ENCODE measurements at places on chromosomes 1 and 21.

DNA sequence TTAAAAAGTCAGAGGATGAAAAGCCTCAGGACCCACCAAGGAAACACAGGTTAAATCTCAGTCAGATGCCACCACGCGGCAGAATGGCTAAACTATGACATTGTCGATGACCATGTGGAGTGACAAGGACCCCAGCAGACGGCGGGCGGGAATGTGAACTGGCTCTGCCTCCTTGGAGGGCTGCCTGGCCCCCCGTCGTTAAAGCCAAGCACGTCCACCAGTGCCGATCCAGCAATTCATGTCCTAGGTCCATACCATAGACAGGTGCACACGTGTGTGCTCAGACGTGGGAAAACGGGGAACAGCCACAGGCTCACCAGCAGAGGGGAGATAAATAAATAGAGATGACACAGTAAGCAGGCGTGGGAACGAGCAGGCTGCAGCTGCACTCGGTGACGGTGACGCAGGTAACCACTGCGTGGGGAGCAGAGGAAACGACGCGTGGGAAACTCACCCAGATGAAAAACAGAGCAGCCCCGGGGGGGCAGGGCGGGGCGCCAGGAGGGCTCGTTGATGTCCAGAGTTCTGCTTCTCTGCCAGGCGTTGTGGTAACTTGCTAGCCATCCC lies 28.3 kb upstream of the PCBP3 start:
- DNase-seq, result peak; percentile 69

DNA sequence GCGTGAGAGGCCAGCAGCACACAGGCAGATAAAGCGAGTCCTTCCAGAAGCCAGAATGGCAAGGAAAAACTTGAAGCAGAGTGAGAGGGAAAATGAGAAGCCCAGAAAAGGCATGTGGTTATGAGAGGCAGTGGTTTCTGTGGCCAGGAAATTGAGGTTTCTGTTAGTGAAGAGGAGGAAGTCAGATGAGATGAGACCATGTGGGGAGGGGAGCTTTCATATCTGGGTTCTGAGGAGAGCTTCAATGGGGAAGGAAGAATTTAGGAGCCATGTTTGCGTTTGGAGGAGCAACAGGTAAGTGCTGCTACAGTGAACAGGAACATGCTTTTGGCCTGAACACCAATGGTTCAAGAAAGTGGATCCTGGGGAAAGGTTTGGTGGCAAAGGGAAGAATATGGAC lies 6.1 kb upstream of the CD1A start:
- DNase-seq, result no peak

- DNase-seq, result no peak
These were observed 62.9 kb downstream of the PACC1 start for GRCh38 chr1:212351588-212352362.

- no peak for DNase-seq
These were observed 646 bp downstream of the IER5 start for GRCh38 chr1:181089017-181089675.

DNA sequence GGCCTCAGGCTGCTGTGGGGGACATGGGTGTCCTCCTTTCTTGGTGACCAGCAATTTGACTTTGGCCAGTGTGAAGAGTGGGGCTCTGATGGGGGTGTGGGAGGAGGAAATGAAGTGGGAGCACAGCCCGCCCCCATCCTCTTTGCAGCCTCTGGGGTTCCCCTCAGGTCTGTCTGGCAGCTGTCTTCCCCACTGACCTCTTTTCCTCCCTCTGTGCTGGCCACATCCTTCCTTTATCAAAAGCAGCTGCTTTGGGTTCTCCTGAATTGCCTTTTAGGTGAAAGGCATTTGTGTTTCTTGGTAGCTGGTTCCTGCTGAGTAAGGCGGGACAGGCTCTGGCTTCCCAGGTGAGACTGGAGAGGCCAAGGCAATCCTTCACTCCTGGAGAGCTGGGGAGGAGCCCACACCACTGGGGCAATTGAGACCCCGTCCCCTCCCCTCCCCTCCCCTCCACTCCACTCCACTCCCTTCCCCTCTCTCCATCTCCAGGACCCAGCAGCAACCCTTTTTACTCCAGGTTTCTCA lies 24.9 kb downstream of the PCAT6 start:
- no peak for DNase-seq

GRCh38 chr21:18252256-18252655 lies 7.6 kb downstream of the CHODL start:
- no peak for DNase-seq

DNA sequence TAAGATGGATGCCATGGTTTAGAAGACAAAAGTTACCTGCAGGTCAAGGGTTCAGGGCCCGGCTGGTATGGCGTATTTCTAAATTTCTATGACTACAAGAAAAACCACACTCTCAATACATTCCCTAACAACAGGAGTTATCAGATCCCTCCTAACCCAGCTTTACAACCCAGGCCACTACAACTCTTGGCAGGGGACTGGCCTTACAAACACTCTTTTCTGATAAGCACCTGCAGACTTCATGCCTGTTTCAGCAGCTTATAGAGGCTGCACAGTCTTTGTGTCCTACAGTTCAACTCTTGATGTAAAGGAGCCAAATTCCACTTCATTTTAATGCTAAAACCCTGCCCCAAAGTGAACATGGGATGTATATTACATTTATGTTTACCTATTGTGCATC lies 461.4 kb downstream of the SIPA1L2 start:
- DNase-seq, result no peak

- DNase-seq, result no peak
These were observed 45.0 kb upstream of the SLC44A5 start for GRCh38 chr1:75655931-75656330.

GRCh38 chr21:25887166-25887565 lies 152.4 kb downstream of the GABPA start:
- DNase-seq, result no peak

GRCh38 chr1:90509225-90510048 lies 207.7 kb downstream of the BARHL2 start:
- DNase-seq, result no peak

DNA sequence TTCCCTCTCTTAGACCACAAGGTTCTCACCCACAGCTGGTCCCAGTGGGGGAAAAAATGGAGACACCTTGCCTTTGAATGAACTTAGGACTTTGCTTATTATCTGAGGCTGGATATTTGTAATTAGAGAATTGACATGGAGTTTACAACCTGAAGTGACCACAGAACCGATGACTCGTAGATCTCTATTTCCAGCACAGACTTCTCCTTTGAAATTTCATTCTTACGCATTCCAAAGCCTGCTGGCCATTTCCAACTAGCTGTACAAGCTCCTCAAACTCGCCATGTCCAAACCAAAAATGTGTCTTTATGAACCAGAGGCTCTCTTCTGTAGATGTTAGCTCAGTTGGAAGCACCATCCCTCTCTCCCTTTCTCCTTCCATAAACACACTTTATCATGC lies 12.0 kb downstream of the RAB7B start:
- no peak for DNase-seq

GRCh38 chr1:88647749-88648415 lies 36.2 kb upstream of the PKN2 start:
- DNase-seq, result no peak

GRCh38 chr1:156953571-156953970 lies 33.1 kb downstream of the LRRC71 start:
- no peak for DNase-seq

GRCh38 chr1:57713501-57713900 lies 289.6 kb upstream of the DAB1 start:
- DNase-seq, result no peak

DNA sequence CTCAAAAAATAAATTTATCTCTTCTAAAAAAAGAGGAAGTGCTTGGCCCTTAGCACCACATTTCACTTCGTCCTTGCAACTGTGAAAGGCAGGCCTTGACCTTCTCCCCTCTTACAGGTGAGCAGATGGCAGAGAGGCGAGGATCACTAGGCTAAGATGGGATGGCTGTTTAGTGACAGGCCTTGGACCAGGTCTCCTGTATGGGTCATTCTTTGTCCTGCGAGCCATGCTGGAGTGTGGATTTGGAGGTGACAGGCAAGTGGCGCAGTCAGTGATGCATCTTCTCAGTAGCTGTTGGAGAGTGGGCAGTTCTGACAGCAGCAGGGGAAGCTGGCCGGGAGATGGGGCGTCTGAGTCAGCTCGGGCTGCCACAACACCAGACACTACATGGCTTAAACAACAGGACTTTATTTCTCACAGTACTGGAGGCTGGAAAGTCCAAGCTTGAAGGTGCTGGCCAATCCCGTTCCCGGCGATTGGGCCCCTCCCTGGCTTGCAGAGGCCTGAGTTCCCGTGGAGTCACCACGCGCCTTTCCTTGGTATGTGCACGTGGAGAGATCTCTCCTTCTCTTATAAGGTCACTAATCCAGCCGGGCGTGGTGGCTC lies 16.5 kb downstream of the SLC27A3 start:
- DNase-seq, result no peak

DNA sequence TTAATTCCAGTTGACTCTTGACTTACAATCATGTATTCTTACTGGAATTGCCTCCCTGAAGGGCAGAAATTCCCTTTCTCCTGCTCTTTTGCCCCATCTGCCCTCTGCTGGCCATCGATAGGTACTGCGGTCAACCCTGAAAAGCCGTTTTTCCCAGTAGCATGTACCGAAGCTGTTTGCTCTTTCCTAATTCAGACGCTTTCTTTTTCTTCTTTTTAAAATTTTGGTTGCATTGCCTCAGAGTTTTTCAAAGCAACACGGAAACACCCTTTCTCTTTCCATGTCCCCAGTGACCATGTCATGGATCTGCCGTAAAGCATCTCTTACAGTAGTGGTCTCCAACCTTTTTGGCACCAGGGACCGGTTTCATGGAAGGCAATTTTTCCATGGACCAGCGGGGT lies 164.2 kb upstream of the C1orf21 start:
- peak; percentile 15 for DNase-seq

- no peak for DNase-seq
These were observed 38.6 kb downstream of the LHX9 start for GRCh38 chr1:197955486-197956394.

GRCh38 chr21:23968722-23969647 lies 1638.3 kb downstream of the MRPL39 start:
- DNase-seq, result peak; percentile 36

DNA sequence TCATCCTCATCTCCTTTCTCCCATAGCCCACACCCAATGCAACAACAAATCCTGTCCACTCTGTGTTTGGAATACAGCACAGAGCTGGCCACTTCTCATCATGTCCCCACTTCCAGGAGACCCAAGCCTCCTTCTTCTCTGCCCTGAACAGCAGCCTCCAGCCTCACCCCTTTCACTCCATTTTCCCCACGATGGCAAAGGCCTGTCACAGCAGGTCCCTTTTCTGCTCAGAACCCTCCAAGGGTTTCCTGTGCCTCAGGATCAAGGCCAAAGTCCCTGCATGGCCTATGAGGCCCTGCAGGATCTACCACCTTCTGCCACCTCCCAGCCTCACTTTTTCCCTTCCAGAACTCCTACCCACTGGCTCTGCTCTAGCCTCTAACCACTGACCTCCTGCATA lies 78.5 kb downstream of the CSMD2 start:
- DNase-seq, result no peak

- no peak for DNase-seq
These were observed 166.6 kb downstream of the ZC3H11B start for GRCh38 chr1:219446288-219446687.

DNA sequence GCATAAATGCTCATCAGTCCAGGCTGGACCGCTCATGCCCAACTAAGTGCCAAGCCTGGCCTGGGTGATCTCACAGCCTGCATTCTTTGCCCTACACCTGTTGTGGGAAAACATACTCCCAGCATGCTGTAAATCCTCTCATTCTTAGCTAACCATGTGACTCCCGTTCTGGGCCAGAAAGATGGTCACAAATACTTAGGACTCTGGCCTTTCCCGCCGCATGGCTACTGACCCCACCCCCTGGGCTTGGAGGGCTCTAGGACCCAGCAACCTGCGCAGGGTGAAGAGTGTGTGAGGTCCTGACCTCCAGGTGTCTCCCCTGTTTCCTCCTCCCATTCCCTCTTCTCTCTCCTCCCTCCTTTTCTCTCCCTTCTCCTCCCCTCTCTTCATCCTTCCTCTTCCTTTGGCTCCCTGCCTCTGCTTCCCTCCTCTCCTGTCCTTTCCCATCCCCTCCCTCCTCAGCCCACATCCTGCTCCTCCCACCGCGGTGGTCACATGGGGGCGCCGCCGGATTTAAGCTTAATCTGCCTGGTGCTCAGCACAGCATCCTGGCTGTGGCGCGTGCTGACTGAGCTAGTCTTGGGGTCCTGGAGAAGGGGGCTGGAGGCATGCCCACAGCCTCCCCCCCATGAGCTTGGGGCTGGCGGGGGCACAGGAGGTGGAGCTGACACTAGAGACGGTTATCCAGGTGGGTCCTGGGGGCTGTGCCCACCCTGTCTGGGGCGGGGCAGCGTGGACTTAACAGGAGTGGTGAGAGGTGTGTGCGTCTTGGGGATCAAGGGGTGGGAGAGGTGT lies at the start of gene CROCC:
TSS of gene CROCC (plus strand) at position 541 of the 795 bp plus-strand sequence. CDS start at position 629, 88 bp downstream.
- DNase-seq, result peak; percentile 36

GRCh38 chr1:209238356-209238755 lies 345.2 kb upstream of the CAMK1G start:
- DNase-seq, result no peak

GRCh38 chr1:101317590-101317989 lies 80.8 kb downstream of the S1PR1 start:
- no peak for DNase-seq

DNA sequence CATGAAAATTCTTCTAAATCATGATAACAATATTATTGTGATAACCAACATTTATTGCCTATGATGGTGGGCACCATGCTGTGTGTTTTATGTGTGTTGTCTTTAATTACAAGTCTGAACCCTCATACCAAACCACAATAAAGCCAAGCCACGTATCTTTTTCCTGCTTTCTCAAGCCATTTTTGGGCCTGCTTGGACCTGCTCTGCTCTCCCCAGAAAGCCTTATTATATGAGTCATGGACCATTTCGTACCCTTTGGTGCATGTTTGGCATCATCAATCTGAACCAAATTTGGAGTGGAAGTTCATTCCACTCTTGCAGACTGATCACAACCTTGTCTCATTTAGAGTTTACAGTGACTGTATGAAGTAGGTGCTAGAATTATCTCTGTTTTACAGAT lies 87.3 kb upstream of the CD53 start:
- no peak for DNase-seq

DNA sequence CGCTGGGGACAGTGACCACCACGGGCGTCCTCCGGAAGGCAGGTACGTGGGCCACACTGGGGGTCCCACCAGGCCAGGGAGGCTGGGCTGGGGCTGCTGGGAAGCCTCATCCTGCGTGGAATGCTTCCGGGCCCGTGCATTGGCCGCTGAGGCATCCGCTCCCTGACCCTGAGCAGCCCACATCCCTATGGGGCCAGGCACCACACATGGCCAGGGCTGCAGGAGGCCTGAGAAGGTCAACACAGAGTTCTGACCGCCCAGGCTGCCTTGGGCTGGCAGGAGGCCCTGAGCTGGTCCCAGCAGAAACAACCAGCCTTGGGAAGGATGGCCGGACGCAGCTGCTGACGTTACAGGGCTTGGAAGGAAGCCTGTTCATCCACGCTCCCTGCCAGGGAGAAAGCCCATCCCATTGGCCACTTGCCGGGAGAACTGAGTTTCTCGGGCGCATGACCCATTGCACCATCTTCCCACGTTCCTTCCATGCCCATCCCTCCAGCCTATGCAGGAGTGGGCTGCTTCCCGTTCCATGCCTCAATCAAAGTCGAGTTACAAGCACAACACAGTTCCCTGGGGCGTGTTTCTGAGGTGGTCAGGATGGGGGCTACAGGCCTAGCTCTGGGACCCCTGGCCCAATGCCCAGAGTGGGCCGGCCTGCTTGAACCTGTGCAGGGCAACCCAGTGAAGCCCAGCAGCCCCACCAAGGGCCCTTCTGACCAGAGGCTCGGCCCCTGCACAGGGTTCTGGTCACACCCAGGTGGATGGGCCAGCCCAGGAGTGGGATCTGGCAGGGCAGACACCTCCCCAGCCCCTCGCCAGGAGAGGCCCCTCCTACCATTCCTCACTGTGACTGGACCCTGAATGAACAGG lies 31.7 kb downstream of the TRIM11 start:
- DNase-seq, result no peak
